ENCODE measurements at places on chromosomes 5 and 9. TPM values are rescaled to one million over a fixed set of nuclear protein-coding genes. Genes with fewer than 3 reads are reported as not detected.

The IL17B gene
- not detected for total RNA-seq

The WNK2 gene
- total RNA-seq: not detected

The PSMB7 gene
- 133 TPM for total RNA-seq

The LECT2 gene
- not detected for total RNA-seq

The C5orf52 gene
- total RNA-seq: not detected

The RMRP gene
- total RNA-seq: 163,599 TPM

Data from fibroblast of villous mesenchyme (primary cell).